NCI-H146 (cell line): ENCODE measurements at places on chromosomes 13 and 19.

DNA sequence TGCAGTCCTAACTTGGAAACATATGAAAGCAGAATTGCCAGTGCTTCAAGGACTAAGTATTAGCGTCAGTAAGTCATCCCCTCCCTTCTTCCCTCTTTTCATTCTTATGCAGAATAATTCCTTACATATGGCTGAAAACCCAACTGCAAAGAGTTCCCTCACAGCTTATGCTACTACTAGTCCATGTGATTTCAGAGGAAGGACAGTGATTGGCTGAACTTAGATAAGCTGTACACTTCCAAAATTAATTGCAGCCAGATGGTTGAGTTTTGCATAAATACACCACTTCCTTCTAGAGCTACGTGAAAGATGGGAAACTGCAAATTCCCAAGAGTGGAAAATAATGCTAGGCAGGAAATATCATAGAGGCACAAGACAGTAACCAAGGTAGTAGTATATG lies 730.4 kb downstream of the OLFM4 start:
- no peak for DNase-seq

DNA sequence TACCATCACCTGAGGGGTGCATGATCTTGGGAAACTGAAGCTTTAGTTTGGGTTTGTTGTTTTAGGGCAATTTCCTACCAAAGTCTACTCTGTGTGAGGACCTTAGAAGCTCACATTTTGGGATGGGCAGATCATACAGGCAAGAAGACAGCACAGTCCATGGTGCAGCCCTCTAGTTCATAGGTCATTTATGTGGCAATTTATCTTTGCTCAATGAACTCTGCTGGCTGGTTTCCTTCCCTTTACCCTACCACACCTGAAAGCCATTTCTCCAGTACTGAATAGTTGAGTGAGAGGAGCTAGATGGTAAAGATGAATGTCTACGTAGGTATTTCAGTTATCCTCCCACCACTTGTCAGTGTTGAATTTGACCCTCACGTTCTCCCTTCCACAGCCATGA lies 87.5 kb upstream of the KLF12 start:
- DNase-seq: no peak

DNA sequence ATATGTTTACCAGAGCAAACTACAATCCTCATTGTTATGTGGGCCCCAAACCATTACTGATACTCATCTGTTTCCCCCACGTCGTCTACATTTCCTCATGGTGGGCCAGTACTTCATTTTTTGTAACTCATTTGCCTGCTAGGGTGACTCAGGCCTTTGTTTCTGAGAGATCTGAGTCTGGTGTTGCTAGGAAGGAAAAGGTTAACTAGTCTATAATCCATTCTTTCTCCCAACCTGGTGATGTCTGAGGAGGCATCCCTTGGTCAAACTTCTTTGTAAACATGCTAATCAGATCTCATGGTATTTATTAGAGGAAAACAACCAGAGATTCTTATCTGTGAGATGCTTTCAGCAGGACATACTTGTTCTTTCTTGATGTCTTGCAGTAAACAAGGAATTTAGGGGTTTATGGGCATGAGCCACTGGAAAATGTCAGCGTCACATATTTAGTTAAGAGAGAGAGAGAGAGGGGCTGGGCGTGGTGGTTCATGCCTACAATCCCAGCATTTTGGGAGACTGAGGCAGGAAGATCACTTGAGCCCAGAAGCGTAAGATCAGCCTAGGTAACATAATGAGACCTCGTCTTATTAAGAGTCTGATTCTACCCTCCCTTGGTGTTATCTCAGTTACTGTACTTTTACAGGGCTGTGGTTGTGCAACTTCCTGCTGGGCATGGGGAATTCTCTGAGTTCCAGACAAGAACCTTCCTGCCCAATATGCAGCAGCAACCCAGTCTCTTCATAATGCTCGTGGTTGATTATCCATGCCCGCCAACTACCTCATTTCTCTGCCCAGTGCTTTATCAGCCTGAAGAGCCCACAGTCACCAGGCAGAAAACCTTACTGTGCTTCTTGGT lies 9.7 kb upstream of the DPRX start:
- DNase-seq: no peak

DNA sequence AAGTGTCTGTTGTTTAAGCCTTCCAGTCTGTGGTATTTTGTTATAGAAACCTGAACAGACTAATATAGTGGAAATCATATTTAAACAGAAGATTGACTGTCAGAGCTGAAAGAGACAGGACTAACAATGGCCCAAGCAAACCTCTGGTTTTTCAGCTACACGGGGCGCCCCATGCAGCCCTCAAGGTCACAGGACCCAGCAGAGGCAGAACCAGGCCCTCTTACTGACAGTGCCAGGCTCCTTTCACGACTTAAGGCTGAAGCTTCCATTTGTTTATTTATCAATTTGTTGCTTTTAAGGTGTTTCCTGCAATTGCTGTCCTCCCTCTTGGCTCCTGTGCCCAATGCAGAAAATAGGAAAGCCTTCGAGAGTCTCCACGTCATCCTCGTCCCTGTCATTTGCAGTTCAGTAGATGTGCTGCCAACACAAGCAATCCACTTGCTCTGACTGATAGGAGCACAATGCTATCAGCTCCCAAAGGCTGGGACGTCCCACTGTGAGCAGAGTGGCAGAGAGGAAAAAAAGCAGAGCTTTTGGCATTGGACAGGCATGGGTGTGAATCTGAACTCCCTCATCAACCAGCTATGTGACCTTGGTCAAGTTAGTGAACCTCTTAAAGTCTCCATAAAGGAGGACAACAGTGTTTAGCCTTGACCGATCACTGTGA lies 10.5 kb upstream of the SLC7A1 start:
- DNase-seq: no peak

DNA sequence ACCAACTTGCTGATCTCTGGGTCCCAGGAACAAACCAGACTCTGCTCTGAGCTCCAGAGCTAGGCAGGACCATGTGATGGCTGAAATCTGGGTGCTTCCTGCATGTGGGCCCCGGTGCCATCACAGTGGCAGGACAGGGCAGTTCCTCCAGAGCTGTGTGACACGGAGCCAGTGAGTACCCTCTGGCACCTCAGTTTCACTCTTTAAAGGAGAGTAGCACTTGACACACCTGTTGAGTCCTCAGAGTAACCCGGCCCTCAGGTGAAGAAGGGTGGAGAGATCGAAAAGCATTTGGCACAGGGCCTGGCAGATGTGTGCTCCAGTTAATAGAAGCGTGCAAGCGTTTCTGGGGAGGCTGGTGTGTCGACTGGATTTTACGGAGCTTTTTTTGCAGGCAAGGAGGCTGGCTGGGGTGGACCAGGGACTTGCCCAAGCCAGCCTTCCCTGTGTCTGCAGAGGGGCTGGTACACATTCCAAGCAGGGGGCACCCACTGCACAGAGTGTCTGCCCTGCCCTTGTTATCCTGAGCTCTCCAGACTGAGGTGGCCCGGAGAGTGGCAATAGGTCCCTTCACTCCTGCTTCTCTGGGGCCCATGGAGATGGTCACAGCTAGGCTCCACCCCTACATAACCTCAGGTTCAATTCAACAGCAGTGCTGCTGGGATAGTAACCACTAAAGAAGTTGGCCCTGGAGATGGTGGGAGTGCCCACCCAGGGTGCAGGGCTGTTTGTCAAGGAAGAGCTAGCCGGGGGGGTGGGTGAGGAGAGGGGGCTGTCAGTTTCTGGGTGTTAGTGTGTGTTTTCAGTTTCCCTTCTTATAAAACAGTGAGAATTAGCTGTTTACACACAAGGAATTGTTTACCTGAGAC lies 8.3 kb downstream of the RPS19 start:
- no peak for DNase-seq

GRCh38 chr13:44030615-44031014 lies 150.9 kb downstream of the LACC1 start:
- DNase-seq: no peak

DNA sequence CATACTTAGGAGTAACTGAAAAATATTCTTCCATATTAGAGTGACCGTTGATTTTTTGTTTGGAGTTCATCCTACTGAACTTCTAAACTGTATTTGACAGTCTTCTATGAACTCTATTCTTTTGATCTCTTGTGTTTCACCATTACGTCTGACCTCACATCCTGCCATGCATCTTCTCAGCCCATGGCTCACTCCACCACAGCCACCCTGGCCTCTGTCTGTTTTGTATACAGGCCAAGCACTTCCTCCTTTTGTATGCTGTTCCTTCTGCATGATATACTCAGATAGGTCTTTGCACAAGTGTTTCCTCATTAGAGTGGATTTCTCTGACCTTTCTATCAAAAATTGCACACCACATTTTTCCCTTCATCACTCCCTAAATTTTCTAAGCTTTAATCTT lies 119.9 kb downstream of the MAB21L1 start:
- DNase-seq: no peak

GRCh38 chr13:112759827-112760226 lies 70.0 kb downstream of the ATP11A start:
- DNase-seq: no peak

DNA sequence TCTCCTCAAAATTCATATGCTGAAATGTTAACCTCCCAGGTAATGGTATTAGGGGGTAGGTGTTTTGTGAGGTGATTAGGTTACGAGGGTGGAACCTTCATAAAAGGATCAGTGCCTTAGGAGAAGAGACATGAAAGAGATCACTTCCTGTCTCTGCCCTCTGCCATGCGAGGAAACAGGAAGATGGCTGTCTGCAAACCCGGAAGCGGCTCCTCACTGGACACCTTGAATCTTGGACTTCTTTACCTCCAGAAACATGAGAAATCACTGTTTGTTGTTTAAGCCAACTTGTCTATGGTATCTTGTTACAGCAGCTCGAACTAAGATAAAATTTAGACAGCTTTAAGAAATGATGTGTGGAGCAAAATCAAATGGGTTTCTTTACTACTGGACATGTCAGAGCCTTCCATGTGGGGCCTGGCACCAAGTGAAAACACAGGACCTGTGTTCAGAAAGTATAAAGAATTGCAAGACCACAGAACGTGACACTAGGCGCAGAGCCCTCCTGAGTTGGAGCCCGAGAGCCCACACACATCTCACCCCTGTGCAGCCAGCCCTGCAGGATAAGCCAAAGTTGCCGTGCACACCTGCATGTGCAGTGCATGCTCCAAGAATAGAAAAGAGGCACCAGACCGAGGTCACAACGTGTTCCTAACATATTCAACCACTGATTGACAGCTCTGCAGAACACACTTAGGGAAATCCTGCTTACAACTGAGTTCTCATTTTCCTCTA lies 112.5 kb upstream of the UQCRFS1 start:
- no peak for DNase-seq

GRCh38 chr19:32743447-32743846 lies 23.9 kb downstream of the TDRD12 start:
- DNase-seq: no peak

GRCh38 chr19:6074709-6075403 lies 35.4 kb downstream of the RFX2 start:
- no peak for DNase-seq

- no peak for DNase-seq
Measured at GRCh38 chr19:32287086-32287485, 58.3 kb upstream of the ZNF507 start.
